ENCODE measurements at places on chromosomes 11 and 22.

GRCh38 chr11:45098929-45099328, 47.5 kb upstream of the PRDM11 start:
- DNase-seq = no peak

- no peak for DNase-seq
Measured at GRCh38 chr22:26124991-26125725, 44.1 kb upstream of the SEZ6L start.

DNA sequence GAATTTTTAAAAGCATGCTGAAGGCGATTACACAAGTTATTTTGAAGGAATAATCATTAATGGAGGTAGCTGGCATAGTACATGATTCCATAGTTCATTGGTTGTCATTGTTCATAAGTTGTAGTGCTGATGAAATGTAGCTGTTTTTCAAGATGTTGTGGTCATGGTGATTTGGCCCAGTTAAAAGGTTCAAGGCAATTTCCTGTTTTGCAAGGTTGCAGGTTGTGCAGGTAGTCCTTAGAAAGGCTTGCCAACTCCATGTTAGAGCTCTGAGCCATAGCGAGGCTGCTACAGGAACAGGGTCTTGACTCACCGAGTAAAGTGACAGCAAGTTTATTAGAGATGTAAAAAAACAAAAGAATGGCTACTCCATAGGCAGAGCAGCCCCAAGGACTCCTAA, 95.8 kb upstream of the CHORDC1 start:
- no peak for DNase-seq

GRCh38 chr11:94801866-94802460, 33.8 kb downstream of the AMOTL1 start:
- DNase-seq = no peak

DNA sequence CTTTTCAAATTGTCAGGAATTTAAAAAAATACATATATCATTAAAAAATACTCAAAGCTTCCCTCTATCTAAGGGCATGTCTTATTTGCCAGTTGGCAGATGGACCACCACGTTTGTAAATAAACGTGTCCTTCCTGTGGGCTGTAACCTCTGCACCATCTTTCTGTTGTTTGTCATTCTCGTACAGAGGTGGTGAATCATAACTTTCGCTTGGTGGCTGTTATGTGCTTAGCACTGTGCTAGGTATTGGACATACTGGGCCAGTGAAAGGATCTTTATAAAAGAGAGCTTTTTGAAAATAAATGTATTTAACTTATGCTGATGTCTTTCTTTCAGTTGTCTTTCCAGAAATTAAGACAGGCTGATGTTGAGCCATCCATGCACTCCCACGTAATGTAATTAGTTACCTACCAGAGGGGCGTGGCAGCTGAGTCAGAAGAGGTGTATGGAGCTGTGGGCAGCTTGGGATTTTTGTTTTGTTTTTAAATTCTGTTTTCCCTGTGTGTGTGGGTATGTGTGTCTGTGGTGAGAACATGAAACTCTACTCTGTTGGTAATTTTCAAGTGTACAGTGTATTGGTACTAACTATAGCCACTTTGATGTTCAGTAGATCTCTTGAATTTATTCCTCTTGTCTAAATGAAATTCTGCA, 62.7 kb downstream of the TECTA start:
- peak; percentile 8 for DNase-seq

- DNase-seq = peak; percentile 37
Measured at GRCh38 chr22:43883012-43883661, 8.7 kb downstream of the PNPLA5 start.

- DNase-seq = no peak
Measured at GRCh38 chr22:44354288-44354687, 41.5 kb upstream of the SHISAL1 start.

GRCh38 chr11:61162092-61162941, 1.1 kb upstream of the VPS37C start:
- DNase-seq = no peak

DNA sequence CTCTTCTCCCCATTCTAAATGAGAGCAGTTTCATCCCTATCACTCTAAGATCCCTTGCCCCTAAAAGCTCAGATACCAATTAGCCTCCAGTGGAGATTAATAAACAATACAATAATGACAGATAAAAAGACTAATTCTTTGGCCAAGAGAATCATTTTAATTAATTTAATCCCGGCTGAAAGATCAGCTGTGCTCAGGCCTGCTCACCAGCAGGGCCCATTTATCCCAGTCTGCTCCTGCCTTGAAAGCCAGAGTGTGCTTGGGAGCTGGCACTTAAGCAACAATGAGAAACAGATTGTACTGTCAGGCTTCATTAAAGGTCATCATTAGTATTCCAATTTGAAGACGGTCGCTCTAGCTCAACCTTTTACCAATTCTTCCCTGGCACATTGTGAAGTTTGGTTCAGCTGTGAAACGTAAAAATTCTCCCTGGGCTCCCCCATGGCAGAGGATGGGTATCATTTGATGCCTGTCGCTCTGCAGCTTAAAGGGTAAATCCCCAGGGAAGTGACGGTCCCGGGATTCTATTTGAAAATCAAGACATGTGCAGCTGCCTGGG, 36.1 kb upstream of the HTATIP2 start:
- no peak for DNase-seq

DNA sequence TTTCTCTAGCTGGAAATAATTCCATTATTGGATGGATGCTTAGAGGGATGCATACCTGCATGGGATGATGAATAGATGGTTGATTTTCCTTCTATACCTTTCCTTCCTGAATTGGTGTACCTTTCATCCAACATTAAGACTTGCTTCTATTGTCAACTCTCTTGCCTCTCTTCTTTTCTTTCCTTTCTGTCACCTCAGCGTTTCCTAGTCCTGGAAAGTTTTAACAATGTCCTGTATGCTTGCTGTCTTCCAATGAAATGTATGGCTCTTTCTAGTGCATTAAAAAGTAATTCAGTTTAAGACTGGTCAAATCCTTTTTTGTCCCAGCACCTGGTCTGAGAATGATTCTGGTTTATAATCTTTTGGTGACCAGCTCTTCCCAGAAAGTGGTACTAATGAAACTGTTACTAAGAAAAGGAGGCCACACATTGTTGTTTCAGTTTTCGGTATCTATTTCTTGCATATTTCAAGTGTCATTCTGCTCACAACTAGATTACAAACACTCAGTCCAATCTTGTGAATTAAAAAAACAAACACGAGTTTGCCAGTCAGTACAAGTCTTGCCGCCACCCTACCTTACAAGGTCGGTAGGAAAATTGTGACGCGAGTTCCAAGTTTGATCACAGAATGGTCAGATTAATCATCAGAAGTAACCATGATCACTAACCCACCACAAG, 8.0 kb downstream of the POU2AF1 start:
- peak; percentile 34 for DNase-seq

DNA sequence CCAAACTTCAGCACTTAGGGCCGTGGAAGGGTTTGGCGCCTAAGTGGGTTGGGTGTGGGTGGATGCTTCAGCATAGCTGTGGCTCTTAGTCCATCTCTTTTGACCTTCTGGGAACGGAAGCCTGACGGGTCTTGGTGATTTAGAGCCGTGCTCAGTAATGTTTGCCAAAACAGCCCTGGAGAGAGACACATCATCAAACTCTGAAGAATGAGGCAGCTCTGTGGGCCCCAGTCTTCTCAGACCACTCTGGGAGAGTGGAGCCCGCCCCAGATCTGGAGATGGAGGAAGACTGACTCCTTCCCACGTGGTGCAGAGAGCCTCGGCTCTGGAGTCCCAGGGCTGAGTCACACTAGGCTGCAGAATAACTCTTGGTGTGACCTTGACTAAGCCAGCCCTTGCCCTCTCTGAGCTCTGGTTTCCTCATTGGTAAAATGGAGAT, 168.9 kb downstream of the C11orf91 start:
- DNase-seq = no peak
